ENCODE measurements at places on chromosomes 2 and 18.
A peak's percentile ranks its signal among the peaks of the same experiment; 100 is the strongest.

DNA sequence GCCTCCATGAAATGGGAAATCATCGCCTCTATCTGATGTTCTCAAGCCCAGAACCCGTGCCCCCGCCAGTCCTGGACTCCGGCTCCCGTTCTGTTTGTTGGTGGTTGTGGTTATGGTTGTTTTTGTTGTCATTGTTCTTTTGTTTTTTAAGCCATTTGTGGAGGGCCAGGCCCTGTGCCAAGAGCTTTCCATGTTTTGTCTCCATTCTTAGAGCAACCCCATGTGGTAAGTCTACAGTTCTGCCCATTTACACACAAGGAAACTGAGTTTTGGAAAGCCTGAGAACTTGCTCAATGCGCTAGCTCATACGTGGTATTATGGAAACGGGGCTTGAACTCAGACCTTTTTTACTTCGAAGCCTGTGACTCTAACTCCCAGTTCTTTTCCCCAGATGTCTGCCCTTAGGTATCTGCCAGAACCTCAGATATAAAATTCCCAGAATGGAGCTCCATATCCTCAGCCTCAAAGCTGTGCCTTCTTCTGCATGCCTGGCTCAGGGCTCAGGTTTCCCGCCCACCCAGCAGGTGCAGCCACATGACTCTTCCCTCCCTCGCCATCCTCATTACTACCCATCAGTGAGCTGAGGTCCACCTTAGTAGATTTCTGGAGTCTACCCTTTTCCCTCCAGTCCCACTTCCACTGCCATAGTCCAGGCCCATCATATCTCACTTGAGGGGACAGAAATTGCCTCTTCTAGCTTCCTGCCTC is 194.1 kb downstream of the KLHL29 start:
- no peak for DNase-seq

DNA sequence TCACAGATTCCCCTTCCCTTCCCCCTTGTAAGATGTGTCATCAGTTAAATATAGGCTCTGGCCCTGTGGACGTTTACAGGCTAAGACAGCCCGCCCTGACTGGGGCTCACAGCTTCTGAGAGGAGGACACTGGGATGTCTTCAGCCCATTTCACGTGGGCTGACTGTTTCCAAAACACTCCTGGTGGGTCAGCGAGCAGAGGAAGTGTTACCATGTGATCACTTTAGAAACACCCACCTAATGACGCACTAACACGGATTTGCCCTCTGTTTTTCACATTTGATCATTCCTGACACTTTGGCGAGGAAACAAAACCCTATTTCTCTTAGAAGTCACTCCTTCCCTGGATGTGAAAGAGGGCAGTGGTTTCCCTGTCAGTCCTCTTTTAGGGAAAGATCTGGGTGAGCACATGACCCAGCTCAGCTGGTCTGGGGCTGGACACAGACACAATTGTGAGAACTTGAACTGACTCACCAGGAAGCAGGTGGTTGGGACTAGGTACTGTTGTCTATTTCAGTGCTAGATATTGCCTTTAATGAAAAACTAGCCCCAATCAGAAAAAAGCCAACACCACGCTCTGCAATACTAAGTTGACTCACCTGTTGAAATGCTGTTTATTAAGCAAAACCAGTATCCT is 38.8 kb downstream of the BMP10 start:
- DNase-seq, result peak; percentile 38

DNA sequence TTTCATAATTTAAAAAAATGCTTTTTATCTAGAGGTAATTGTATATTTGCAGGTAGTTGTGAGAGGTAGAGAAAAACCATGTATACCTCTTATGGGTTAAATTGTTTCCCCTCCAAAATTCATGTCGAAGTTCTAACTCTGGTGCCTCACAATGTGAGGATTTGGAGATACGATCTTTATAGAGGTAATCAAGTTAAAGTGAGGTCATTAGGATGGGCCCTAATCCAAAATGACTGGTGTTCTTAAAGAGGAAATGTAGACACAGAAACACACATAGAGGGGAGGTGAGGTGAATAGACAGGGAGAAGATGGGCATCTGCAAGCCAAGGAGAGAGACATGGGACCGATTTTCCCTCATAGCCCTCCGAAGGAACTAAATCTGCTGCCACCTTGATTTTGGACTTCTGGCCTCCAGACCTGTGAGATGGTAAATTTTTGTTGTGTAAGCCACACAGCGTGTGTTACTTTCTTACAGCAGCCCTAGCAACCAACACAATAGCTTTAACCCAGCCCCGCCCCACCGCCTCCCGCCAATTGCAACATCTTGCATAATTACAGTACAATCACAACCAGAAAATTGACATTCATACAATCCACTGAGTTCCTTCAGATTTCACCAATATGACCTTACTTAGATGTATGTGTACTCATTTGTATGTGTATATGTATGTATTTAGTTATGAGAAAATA is 208.9 kb downstream of the MIB1 start:
- no peak for DNase-seq

- DNase-seq, result no peak
Observed at GRCh38 chr2:235381261-235381912, 112.5 kb upstream of the AGAP1 start.

GRCh38 chr18:55739488-55739887 is 151.5 kb upstream of the TCF4 start:
- DNase-seq, result no peak

DNA sequence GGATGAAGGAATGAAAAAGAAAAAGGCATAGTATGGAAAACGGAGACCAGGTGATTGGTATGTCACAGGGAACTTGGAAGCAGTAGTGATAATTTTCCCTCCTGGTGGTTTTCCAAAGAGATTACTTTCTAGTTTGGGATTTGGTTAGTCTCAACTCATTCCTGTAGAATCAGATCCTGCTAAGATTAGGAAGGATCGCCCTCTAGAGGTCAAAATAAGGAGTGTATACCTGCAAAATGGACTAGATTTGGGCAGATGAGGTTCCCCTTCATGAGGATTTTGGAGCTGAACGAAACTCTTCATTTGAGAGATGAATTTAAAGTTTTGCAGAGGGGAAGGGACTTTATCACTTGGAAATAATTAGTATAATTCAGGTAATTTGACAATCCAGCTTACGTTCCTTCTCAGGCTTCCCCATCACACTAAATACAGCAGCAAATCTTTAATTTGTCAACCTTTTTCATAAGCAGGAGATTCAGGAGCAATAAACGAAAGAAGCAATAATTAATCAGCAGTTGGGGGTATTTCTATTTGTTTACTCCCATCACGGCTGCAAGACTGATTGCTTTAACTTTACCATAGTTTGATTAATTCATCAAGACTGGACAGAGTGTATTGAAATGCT is 65.2 kb downstream of the CCDC195 start:
- DNase-seq, result no peak

GRCh38 chr2:36059691-36060090 is 295.9 kb upstream of the CRIM1 start:
- DNase-seq, result no peak

DNA sequence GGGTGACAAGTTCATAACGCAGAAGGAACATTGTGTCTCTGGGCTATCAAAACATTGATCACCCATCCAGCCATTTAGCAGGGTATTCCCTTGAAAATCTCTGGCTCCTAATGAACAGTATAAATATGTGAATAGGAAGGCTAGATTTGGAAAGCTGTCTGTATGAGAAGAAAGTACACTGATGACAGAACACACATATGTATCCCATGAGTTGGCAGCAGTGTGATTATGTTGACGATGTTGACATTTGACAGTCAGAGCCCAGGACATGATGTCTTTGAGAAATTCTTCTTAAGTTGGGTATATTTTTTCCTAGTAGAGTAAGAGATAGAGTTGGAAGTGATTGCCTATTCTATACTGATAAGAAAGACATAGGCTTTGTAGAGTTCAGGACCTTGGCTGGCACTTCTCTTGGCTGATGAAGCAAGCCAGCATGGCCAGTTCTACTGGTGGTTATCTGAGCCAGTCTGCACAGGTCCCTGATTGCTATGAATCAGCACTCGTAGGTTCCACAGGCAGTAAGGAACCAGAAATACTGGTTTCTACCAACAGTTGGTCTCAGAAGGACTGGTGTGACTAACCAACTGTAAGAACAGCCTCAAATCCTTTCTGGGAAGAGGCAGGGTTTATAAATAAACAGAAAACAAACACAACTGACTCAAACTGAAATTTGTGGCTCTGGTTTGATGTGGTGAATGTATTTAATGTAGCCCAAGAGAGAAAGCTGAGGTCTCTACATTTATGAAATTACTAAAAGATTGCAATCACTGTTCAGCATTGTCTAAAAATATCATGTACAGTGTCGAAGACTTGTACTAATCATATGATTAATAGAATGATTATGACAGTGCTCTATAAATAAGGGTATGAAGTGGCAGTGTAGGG is 43.9 kb upstream of the RAPH1 start:
- peak; percentile 17 for DNase-seq

- DNase-seq, result no peak
Observed at GRCh38 chr2:237380768-237381167, 33.2 kb downstream of the COL6A3 start.

GRCh38 chr18:79789901-79790890 is 7.5 kb upstream of the KCNG2 start:
- no peak for DNase-seq

DNA sequence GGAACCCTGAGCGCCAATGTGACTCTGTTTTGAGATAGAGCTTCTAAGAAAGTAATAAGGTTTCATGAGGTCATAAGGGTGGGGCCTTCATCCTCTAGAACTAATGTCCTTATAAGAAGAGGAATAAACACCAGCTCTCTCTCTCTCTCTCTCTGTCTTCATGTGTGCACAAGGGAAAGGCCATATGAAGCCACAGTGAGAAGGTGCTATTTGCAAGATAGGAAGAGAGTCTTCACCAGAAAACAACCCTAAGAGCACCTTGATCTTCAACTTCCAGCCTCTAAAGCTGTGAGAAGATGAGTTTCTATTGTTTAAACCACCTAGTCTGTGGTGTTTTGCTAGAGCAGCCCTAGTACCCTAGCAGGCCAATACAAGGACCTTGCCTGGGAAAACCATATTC is 55.8 kb downstream of the DOCK10 start:
- no peak for DNase-seq

Data from stimulated activated CD4-positive, alpha-beta T cell treated with anti-CD3 and anti-CD28 coated beads, TNF-alpha, amount 100 ng/mL, for 24 hours (primary cell).